ENCODE measurements at places on chromosomes 13 and 19.
A peak's percentile ranks its signal among the peaks of the same experiment; 100 is the strongest.

DNA sequence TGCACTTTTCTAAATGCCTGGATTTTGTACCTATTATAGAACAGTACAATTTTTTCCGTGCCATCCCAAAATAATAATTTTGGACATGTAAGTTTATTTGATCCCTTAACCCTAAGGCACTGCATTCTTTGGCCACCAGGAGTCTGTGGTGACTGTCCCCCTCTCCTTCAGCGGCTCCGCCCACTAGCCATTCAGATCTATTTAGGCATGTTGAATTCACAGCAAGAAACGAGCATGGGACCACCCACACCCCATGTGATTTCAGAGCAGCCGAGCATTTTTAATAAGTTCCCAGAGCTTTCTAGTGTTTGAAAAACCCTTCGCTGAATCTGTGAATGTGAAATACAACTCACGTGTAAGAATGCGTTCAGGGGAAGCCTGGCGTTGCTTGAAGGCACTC is 567.5 kb downstream of the MYO16 start:
- no peak for DNase-seq

DNA sequence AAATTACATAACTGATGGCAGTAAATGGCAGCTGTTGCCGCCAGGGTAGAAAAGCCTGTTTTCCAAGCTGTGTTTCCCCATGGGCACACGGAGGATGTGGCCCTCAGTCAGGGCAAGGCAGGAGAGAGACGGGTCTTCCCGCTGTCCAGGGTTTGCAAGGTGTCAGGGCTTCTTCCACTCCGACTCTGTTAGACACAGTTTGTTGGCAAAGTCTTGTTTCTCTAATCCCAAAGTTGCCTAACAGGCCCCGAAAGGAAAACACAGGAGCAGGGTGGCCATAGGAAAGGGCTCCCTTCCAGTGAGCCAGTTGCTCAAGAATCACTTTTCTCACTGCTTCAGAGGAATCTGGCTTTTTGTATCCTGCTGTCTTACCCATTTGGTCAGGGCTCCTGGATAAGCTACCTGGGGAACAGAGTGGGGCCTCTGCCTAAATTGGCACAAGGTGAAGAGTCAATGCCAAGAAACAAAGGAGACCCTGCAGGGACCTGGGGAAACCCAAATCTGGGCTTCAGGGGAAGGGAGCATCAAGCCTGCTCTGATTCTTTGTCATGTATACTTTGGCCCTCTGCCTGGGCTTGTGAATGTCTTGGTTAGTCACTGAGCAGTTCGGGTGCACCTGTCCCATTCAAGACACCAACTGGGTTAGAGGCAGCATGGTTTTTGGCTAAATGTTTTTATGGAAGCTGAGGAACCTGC is 29.0 kb upstream of the CXCL17 start:
- no peak for DNase-seq

- no peak for DNase-seq
Measured at GRCh38 chr19:4051175-4052101, 15.3 kb downstream of the ZBTB7A start.

- no peak for DNase-seq
Measured at GRCh38 chr13:37091835-37092234, 13.6 kb downstream of the CSNK1A1L start.

- DNase-seq: no peak
Measured at GRCh38 chr19:33472226-33472625, 49.4 kb downstream of the PEPD start.

GRCh38 chr13:19185086-19185864 is 3.7 kb upstream of the TUBA3C start:
- DNase-seq: no peak

DNA sequence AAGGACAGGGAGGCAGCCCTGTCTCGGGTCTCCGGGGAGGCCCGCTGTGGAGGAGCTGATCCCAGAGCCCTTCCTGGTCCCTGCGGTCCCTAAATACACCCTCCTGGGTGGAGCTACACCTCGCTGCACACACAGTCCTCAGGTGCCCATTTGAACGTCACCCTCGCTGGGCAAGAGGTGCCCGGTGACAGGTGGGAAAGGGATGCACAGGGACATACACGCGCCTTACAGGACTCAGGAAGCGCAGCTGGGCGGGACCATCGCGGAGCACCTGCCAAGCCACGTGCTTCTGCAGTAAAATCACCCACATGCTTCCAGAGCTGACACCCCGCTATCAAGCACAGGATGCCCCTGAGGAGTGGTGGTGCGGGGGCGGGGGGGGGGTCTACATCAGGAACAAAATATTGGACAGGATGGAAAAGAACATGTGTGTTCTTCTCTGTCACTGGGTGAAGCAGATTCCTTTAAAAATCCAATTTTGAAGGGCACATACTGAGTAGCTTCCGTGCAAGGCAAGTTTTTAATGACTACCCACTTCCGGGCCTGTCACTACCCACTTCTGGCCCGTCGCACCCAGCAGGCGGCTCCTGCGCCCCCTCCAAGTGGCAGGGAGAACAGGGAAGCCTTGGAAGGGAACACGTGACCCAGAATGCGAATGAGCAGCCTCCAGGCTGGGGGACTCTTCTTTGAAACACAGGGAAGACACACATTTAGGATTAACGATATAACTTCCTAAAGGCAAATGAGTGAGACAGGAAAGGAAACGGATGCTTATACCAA is 78.9 kb downstream of the COL4A1 start:
- no peak for DNase-seq

- no peak for DNase-seq
Measured at GRCh38 chr13:41461527-41462139, 4.3 kb downstream of the RGCC start.

GRCh38 chr13:112106478-112107141 is 39.7 kb downstream of the SOX1 start:
- peak; percentile 32 for DNase-seq

Measured in hippocampal formation (tissue), 2 donors.